ENCODE measurements at places on chromosomes 1 and 21.

- H3K27me3 ChIP-seq = no peaks in the 10 kb centered on the region
- no peak for DNase-seq
- H3K4me1 ChIP-seq = peaks cover 3% of the 10 kb centered on the region
- peak overlapping the region; percentile 51 for H3K27ac ChIP-seq
Measured at GRCh38 chr21:31282095-31282709, 61.9 kb downstream of the TIAM1 start.

DNA sequence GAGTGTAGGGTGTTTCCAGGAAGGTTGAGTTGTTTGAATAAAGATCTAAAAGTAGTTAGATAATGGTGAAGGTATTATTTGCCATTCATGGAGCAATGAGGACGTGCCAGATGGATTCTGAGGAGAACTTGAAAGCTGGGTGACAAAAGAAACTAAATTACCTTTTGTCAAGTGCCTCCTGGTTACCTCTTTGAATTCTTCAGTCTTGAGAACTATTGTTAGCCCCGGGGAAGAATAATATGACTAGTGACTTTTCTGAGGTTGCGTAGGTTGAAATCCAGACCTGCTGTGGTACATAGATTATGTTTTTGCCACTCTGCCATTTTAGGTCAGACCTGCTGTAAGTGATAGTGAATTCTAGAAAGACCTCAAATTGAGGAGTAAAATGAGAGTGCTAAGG is 11.5 kb downstream of the LAMC1 start:
- DNase-seq = no peak
- no peaks in the 10 kb centered on the region for H3K36me3 ChIP-seq
- H3K27me3 ChIP-seq = no peaks in the 10 kb centered on the region
- H3K4me1 ChIP-seq = peaks cover 14% of the 10 kb centered on the region
- H3K4me3 ChIP-seq = no peak overlapping the region

DNA sequence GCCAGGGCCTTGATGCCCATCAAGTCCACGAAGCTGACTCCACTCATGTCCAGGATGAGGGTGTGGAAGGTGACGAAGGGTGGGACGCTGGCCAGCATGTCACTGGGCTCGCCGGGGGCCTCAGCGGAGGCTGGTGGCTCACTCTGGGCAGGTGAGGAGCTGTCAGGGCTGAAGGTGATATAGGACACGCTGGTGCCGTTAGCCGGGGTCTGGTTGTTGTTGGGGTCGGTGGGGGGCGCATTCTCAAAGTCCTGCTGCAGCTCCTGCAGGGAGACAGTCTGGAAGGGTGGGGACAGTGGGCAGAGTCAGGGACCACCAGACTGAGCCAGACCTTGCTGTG is 21.7 kb downstream of the SLC26A9 start:
- no peak overlapping the region for H3K27ac ChIP-seq
- H3K4me1 ChIP-seq = peaks cover 3% of the 10 kb centered on the region

DNA sequence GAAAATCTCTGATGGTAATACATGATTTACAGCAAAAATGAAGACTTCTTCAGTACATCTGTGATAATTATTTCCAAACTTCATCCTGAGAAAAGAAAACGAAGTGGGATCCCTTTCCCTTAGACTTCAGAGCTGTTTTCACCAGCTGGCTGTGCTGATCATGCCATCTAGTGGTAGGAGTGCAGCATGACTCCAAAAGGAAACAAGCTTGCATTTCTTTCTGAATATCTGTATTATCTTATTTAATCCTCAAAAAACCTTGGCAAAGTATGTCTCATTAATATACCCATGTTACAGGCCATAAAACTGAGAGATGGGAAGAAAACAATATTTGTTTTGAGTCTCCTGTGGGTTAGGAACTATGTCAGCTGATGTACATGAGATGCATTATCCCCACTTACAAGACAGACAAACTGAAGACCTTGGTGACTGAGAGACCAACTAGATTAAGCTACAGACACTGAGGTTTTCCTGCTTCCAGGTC is 9.8 kb upstream of the GJA8 start:
- H3K4me1 ChIP-seq = peaks cover 10% of the 10 kb centered on the region
- H3K27ac ChIP-seq = no peak overlapping the region
- DNase-seq = no peak
- peaks cover 12% of the 10 kb centered on the region for H3K27me3 ChIP-seq

DNA sequence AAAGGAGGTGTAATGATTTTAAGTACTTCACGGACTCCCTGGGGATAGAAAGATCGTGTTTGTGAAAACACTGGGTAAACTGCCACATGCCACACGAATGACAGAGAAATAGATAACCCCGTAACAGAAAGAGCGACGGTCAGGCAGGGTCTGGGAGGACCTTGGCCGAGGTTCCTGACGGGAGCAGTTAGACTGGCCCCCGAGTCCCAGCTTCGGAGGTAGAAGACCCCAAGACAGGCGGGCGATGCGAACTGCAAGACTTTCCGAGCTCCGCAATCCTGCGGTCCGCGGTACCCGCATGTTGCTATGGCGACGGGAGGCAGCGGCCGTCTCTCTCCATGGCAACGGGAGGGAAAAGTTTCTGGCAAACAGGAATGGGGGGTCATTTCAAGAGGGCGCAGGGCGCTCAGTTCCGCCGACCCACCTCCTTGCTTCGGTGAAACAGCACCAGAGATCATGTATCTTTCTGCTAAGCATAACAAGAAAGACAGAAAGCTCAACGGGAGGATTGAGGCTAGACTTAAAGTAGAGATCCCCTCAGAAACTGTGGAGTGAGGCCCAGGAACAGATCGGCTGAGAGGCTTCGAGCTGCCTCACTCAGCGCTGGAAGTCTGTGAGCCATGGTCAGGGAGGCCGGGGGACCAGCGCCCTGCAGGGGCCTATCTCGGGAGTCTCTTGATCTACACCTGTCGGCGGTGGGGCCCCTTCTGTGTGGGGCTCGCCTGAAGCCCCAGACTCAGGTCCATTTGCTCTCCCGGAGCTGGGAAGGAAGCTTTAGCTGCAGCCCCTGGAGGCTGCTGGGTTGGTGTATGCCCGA is 685 bp upstream of the SYT6 start:
- no peaks in the 10 kb centered on the region for H3K36me3 ChIP-seq
- H3K4me1 ChIP-seq = peaks cover 33% of the 10 kb centered on the region
- H3K27ac ChIP-seq = no peak overlapping the region
